ENCODE measurements at places on chromosomes 1 and 21.

DNA sequence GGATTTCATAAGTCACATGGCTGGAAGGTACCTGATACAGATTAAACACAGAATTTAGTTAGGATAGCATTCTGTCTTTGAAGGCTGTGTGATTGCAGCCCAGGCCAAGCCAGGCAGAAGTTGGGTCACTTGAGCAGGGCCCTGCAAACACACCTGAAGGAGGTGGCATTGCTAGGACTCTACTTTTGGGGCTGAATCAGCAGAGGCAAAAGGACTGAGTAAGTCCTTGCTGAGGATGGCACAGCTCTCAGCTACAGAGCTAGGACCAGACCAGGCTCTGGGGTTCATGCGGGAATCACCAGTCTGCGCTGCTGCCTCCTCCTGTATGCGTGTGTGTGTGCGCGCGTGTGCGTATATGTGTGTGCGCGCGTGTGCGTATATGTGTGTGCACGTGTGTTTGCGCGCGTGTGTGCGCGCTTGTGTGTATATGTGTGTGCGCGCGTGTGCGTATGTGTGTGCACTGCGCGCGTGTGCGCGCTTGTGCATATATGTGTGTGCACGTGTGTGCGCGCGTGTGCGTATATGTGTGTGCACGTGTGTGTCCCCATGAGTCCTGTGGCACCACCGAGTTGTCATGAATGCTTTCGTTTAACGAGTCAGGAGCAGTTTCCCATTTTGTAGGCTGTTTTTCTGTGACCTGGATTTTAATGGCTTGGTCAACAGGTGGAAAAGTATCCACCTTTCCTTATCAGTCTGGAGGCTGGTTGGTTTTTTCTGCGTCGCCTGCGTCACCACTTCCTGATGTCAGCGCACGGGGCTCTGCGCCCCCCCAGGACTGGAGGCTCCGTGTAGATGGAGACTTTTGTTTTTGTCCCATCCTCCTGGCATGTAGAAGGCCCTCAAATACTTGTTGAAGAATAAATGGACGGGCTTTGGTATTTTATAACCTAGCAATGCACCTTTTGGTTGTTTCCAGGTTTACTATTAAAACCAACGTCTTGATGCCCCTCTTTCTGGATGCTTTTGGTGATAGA lies 34.7 kb downstream of the ADARB1 start:
- DNase-seq: no peak

GRCh38 chr1:157001304-157001703 lies 44.2 kb downstream of the ARHGEF11 start:
- DNase-seq: no peak

DNA sequence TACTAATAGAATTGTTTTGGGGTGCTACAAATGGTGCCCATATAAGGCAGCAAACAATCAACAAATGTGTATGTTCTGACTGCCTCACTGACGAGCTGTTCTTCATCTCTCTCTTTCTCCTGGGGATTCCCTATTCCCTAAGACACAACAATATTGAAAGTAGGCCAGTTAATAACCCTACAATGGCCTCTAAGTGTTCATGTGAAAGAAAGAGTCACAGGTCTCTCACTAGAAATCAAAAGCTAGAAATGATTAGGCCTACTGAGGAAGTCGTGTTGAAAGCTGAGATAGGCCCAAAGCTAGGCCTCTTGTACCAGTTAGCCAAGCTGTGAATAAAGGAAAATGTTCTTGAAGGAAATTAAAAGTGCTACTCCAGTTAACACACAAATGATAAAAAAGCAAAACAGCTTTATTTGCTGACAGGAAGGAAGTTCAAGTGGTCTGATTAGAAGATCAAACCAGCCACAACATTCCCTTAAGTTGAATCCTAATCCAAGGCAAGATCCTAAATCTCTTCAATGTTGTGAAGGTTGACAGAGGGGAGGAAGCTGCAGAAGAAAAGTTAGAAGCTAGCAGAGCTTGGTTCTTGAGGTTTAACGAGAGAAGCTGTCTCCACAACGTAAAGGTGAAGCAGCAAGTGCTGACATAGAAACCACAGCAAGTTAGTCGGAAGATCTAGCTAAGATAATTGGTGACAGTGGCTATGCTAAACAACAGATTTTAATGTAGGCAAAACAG lies 26.3 kb downstream of the ATP2B4 start:
- no peak for DNase-seq

- DNase-seq: no peak
Observed at GRCh38 chr21:45898781-45899180, 82.8 kb upstream of the COL6A1 start.

DNA sequence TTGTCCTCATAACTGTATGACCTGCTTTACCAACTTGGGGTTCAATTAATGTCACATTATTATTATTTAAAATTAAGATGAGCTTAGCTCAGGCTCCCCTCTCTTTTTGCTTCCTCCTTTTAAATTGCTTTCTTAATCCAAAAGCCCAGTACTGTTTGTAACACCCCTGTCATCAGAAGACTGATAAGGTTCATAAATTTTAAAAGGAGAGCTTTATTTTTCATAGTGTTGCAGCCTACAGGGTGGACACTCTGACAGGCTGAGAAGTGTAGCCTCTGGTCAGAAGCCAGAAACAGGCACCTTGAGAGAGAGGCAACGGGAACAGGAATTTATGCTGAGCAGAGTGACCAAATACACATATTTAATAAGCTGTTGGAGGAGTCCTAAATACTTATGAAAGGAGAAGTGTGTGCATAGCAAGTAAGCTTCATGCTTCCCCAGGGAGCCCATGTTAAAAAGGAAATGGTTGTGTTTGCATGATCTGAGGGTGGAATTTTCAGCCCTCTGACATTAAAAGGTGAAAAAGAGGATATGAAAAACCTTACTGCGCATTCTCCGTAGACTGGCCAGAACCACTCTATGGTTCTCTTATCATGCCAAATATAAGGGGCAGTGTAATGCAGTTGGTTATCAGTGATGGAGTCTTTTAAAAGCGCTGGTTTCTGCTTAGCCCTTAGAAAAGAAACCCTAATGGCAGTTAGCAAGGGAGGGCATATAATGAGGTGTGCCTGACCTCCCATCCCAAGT lies 30.5 kb upstream of the FGGY start:
- peak; percentile 28 for DNase-seq

DNA sequence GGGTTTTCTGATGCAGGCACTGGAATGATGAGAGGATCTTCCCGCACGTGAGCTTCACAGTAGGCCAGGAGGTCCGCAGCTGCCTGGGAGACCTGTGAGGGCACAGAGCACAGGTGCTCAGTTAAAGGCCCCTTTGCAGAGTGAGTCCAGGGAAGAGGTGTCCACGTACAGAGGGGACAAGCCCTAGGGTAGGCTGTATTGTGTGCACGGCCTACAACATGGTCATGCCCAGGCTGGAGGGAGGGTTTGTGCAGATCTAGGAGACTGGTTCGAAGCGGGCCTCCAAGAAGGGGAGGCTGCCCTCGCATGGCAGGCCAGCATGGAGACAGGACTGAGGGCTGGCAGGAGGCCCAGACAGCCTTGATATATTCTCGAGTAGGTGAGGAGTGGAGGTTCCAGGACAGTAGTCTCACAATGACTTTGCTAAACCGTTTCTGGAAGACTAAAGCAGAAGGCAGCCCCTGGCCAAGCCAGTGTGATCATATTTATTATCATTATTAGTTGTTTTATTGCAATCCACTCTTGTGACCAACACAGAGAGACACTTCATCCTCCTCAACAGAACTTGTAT lies 48.0 kb upstream of the B3GALNT2 start:
- DNase-seq: no peak

- no peak for DNase-seq
Observed at GRCh38 chr1:3742439-3743298, 9.6 kb upstream of the CCDC27 start.

DNA sequence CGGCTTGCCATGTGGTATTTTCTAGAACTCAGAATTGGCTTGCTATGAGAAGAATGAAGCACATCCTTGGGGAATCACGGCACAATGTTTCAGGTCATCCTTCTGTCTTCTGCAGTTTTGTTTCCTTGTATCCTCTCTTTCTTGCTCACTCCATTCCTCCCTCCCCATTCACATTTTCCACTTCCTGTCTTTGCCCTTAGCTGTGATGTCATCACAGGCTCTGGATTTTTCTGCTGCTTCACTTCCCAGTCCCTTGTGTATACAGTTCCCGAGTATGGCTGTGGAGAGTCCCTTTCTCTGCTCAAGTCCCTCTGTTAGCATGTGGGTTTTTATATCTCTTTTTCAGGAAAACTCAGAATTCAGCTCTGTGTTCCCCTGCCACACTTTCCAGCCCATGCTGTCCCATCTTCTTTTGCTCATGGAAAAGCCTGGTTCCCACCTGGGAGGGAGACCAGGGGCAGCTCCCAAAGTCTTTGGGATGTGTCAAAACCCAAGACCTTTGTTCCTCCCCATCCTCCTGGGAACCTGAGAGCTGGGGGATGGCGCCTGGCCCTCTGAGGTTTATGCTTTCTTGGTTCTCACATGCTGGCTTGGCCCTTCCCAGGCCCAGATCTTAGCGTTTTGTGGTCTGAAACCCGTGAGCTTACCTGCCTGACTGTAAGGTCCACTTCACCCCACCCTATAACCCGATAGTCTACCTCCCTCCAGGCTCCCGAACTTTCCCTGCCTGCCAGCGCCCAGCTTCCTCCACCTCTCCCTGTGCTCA lies 4.8 kb upstream of the RGS16 start:
- no peak for DNase-seq

- no peak for DNase-seq
Observed at GRCh38 chr1:118110580-118110979, 74.4 kb downstream of the SPAG17 start.

GRCh38 chr1:48966583-48966982 lies 189.9 kb upstream of the BEND5 start:
- DNase-seq: no peak

Data from NCI-H526 (cell line).